Airway epithelial cell (primary cell): ENCODE measurements at places on chromosomes 4 and X. TPM values are rescaled to one million over a fixed set of nuclear protein-coding genes. Genes with fewer than 3 reads are reported as not detected.

Gene ZNF674
- 0.79 and 1.8 TPM in 2 replicates for total RNA-seq

Gene CSAG1
- total RNA-seq, result not detected in 2 replicates

Gene GLRA3
- not detected in 2 replicates for total RNA-seq

Gene ARHGAP36
- not detected in 2 replicates for total RNA-seq

Gene IQCM
- total RNA-seq, result not detected in 2 replicates

Gene HSFX3
- not detected in 2 replicates for total RNA-seq
